ENCODE measurements at places on chromosomes 2 and 18.

DNA sequence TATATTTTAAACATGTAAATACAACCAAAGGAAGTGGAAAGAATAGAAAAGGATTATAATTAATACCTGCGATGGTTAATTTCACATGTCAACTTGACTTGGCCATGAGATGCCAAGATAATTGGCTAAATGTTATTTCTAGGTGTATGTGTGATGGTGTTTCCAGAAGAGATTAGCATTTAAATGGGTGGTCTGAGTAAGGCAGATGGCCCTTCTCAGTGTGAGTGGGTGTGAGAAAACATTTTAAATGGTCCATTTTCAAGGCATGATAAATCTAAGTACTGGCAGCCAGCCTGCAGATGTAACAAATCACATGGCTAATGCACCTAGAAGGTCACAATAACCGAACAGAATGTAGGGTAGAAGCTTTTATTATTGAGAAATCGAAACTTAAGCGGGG lies 99.6 kb upstream of the CDH7 start:
- no peak for DNase-seq

GRCh38 chr2:215743066-215743465 lies 270.3 kb downstream of the MREG start:
- DNase-seq: no peak

- peak; percentile 16 for DNase-seq
Measured at GRCh38 chr18:49728542-49728941, 84.8 kb downstream of the ACAA2 start.

DNA sequence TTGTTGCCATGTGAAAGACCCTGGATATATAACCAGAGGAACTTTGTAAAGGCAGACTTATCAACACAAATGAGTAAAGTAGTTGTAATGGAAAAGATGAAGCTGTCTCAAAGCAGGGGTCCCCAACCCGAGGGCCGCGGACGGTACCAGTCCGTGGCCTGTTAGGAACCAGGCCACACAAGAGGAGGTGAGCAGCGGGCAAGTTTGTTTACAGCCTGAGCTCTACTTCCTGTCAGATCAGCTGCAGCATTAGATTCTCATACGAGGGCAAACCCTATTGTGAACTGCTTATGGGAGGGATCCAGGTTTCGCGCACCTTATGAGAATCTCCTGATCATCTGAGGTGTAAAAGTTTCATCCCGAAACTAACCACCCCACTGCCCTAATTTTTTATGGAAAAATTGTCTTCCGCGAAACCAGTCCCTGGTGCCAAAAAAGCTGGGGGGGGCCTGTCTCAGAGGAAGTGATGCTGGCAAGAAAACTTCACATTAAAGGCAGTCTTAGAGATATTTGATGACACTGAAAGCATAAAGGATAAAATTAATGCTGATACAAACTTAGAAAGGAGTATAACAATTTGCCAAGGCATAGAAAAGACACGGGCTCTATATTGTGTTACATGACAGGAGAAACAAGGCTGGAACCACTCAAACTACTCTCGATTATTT lies 57.5 kb upstream of the MSTN start:
- no peak for DNase-seq

DNA sequence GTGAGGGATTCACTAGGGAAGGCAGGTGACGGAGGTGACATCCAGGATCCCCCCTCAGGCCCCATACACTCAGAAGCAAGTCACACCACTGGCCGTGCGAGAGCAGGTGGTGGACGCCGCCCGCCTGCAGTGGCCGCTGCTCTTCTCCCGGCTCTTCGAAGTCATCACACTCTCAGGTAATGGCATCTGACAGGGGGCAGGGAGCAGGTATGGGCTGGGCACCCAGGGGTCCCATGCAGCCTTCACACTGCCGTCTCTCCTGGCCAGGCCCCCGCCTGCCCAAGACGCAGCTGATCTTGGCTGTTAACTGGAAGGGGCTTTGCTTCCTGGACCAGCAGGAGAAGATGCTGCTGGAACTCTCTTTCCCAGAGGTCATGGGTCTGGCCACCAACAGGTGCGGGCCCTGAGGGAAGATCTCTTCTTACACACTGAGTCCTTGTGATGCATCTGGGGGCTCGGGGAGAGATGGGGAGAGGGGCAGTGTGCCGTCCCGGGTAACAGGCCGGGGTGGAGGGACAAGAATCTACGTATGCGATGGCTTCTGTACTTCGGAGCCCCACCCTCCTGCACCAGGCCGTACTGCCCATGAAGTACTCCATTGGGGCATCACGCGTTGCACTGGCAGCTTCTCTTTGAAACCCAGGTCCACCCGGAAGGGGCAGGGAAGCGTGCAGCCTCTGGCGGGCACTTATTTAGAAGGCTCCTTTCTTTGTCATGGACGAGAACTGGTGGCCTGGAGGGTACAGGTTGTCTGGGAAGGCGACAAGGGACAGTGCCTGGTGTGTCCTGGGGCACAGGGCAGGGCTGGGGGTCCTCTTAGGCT lies 18.8 kb upstream of the GPR17 start:
- no peak for DNase-seq

- DNase-seq: no peak
Measured at GRCh38 chr2:141899740-141900139, 231.1 kb downstream of the LRP1B start.

- no peak for DNase-seq
Measured at GRCh38 chr2:143744114-143744513, 614.9 kb downstream of the ARHGAP15 start.

- peak; percentile 79 for DNase-seq
Measured at GRCh38 chr2:200864176-200865034, at the start of gene CLK1. TSS of gene CLK1 (minus strand) at chr2:200864658. CDS start at chr2:200861862, 2,796 bp downstream.

DNA sequence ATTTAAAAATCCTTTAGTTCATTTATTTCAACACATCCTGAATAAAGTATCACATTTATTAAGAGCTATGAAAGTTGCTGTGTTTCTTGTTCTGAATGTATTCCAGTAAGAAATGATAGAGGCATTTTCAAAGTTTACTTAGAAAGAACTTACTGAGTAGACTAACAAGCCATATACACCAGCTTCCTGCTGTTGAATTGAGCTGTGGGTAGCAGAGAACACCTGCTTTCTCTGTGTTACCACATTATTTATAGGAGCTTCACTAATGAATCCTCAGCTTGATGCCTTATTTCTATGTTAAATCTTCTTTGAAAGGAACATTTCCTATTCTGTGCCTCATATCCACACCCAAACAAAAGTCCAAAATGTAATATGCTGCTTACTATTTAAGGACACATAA lies 115.4 kb downstream of the CCDC141 start:
- no peak for DNase-seq

DNA sequence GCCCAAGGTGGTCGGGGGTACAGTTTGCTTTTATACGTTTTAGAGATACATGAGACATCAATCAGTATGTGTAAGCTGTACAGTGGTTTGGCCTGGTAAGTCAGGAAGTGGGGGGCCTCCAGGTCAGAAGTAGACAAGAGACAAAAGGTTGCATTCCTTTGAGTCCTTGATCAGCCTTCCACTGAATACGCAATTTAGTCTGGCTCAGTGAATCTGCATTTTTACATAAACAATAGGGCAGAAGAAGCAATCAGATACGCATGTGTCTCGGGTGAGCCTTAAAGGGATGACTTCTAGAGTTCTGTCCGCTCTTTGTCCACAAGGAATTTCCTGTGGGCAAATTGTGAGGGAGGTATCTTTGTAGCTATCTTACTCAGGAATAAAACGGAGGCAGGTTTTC lies 87.2 kb downstream of the SOWAHC start:
- no peak for DNase-seq

- DNase-seq: peak; percentile 35
Measured at GRCh38 chr2:159713631-159714246, 1.4 kb downstream of the MARCHF7 start.

- DNase-seq: no peak
Measured at GRCh38 chr18:7207366-7207915, 23.4 kb upstream of the LRRC30 start.
